ENCODE measurements at places on chromosomes 6 and 20.

DNA sequence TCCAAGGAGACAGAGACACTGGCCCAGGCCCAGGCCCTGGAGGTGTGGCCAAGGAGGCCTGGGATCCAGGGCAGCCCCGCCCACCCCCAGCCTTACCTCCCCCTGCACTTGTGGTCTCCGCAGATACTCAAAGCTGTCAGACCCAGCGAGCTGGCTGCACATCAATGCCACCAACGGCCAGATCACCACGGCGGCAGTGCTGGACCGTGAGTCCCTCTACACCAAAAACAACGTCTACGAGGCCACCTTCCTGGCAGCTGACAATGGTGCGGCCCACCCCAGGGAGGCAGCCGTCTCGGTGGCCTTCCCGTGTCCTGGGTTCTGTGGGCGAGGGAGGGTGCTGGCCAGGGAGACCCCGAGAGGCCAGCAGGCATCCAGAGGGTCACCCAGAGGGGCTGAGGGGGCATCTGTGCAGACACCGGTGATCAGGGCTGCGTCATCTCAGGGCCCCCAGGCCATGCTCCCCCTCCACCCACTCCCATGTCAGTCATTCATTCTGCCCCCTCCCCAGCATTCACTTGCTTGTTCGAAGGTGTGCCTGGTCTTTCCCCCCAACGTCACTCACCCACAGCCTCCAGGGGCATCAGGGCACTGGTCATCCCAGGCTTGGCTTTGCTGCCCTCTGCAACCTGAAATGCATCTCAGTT, 141.3 kb downstream of the TAF4 start:
- DNase-seq = no peak

DNA sequence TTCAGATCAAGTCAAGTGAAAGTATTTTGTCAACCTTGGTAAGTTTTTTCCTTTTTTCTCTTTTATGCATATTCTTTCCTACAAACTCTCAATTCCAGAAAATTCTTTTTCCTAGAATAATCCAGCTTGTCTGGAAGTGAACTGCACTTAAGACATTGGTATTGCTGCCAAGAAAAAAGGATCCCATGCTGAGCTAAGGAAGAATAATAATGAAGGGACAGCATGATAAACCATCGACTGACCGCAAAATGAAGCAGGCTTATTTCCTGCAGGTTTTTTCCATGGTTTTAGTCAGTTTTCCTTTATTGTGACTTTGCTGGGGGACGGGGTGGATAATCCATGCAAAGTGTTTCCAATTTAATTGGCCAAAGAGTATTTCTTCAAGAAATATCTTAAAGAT, 857.6 kb upstream of the SLC35B3 start:
- no peak for DNase-seq

GRCh38 chr6:26271668-26272024, 93.4 kb upstream of the BTN3A2 start:
- peak; percentile 54 for DNase-seq

DNA sequence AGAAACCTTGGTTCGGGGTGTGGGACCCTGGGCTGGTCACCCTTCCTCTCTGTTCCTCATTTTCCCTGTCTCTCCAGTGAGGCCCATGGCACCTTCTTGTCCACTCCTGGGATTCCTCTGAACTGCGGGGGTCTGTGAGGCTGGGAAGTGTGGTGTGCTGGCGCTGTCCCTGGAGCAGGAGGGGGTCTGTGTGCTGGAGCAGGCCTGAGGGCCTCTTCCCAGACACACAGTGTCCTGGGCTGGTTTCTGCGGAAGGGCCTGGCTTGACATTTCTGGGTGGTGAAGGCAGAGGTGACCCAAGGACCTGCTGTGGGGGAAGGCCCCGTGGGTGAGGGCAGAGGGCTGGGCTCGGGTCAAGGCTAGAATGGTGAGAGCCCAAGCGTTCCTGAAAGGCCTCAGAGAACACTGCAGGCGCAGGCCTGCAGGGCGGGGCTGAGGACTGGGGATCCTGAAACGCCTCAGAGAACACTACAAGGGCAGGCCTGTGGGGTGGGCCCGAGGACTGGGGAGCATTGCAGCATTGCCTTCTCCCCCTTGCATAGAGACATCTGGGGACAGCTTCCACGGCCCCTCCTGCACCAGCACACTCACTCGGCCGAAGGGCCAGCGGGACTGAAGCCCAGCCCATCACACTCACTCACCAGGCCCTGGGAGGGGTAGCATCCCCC, 10.6 kb upstream of the BAK1 start:
- DNase-seq = no peak

GRCh38 chr6:84625506-84625905, 138.9 kb downstream of the TBX18 start:
- DNase-seq = no peak

DNA sequence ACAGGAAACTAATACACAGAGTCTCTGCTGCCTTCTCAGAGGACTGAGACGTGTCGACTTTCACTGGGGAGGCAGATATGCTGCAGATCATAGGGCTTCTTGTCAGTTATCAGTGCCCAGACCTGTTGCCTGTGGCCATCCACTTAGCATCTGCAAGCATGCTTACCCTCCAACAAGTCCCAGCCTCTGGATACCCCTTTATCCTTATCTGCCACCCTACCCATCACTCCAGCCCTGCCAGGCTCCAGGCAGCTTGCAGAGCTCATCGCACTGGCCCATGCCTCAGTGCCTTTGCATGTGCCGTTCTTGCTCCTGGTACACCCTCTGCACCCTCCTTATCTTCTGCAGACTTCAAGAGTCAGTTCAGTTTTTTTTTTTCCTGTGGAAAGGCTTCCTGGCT, 119.2 kb downstream of the TOX2 start:
- DNase-seq = peak; percentile 13

DNA sequence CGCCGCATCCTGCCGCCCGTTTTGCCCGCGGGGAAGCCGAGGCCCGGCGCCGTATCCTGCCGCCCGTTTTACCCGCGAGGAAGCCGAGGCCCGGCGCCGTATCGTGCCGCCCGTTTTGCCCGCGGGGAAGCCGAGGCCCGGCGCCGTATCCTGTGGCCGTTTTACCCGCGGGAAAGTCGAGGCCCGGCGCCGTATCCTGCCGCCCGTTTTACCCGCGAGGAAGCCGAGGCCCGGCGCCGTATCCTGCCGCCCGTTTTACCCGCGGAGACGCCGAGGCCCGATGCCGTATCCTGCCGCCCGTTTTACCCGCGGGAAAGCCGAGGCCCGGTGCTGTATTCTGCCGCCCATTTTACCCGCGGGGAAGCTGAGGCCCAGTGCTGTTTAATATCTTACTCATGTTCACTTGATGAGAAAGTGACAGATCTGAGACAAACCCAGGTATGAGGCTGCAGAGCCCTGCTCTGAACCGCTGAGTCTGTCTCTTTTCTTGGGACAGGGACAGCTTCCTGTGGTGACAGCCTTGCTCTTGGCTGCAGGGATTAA, 129.4 kb downstream of the CDH26 start:
- no peak for DNase-seq

- peak; percentile 84 for DNase-seq
These were observed at the start of gene ZSCAN16 for GRCh38 chr6:28124350-28124970. ZSCAN16 (plus strand) TSS chr6:28124609; CDS start chr6:28125444, 835 bp downstream.

- no peak for DNase-seq
These were observed 22.6 kb upstream of the CHMP4B start for GRCh38 chr20:33788351-33789049.
